ENCODE measurements at places on chromosomes 2 and 18.

DNA sequence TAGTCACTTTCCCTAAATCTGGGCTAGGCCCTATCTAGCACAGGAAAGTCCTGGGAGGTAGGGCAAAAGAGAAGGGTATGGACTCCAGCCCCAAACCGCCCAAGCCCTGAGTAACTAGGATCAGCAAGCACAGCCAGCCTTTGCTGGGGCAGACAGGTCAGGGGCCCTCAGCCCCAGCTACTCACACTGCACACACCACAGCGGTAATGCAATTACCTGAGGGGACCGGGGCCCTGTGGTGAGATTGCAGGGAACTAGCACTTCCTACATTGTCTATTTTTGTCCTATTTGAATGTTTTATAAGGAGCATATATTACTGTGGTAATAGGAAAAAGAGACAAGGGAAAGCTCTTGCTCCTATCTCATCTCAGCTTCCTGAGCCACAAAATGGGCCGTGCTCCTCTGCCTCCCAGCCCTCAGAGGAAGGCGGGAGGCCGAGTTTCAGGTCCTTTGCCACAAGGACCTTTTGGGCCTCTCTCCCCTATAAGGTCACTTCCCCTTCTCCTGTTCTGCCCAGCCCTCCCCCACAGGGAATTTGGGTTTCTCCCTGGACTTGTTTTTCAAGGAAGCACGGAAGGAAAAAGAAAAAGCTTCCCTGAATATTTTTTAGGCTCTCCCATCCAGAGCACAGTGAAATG is 20.5 kb downstream of the RAB11FIP5 start:
- no peak for DNase-seq

- DNase-seq = no peak
Observed at GRCh38 chr2:102013206-102014040, 21.7 kb downstream of the IL1R2 start.

- no peak for DNase-seq
Observed at GRCh38 chr2:237968048-237968862, 1.4 kb downstream of the UBE2F start.

DNA sequence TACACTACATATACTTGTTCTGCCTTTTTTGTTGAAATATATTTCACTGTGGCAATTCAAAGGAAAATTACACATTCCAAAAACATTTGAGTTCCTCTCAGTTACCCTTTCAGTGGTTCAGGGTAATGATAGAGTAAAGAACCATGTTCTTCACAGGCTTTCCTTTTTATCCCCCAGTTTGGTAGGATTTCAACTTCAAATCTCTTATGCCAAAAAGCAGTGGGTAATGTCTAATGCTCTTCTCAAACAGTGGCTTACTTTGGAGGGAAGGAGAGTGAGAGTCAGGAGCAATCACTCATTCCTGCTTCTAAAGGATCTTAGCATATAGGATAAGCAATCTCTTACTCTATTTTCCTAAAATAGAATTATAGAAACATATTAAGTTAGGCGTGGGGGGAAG is 290.6 kb downstream of the ZEB2 start:
- no peak for DNase-seq

DNA sequence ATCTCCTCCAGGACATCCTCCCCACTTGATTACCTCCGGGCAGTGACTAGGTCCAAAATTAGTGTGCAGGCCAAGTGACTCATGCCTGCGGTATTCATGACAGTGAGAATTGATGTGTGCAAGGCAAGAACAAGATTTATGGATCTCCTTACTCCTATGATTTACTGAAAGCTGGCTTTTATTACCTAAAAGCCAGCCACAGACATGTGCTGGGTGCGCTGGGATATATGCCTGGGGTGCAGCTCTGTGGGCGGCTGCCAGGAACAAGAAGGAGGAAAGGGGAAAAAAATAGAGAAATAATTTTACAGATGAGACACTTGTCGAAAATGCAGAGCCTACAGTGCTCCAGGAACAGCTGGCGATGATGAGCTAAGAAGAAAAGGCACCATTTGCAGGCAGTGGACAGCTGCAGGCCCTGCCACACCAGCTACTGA is 359.3 kb downstream of the CMPK2 start:
- DNase-seq = no peak

- DNase-seq = no peak
Observed at GRCh38 chr2:8249141-8249540, 432.7 kb upstream of the ID2 start.

- no peak for DNase-seq
Observed at GRCh38 chr18:70235478-70235877, 30.0 kb upstream of the RTTN start.

DNA sequence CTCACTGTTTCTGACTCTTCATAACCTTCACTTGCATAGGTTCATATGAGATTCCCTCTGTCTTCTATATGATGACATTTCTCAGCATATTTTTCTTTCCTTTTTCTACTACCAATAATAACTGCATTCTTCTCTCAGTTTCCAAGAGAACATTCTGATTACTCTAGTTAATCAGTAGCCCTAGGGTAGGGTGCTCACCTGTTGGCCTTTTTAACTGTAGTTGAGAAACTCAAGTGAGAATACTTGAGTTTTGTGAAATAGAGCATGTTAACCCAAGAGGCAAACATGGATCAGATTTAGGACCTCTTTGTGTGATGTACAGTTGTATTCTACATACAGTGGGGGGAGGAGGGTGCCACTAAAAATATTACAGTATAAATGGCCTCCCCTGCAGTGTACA is 308.0 kb downstream of the CMPK2 start:
- no peak for DNase-seq

GRCh38 chr2:144325086-144325485 is 194.8 kb downstream of the ZEB2 start:
- DNase-seq = no peak
